ENCODE measurements at places on chromosomes 3 and 15.
A peak's percentile ranks its signal among the peaks of the same experiment; 100 is the strongest.

DNA sequence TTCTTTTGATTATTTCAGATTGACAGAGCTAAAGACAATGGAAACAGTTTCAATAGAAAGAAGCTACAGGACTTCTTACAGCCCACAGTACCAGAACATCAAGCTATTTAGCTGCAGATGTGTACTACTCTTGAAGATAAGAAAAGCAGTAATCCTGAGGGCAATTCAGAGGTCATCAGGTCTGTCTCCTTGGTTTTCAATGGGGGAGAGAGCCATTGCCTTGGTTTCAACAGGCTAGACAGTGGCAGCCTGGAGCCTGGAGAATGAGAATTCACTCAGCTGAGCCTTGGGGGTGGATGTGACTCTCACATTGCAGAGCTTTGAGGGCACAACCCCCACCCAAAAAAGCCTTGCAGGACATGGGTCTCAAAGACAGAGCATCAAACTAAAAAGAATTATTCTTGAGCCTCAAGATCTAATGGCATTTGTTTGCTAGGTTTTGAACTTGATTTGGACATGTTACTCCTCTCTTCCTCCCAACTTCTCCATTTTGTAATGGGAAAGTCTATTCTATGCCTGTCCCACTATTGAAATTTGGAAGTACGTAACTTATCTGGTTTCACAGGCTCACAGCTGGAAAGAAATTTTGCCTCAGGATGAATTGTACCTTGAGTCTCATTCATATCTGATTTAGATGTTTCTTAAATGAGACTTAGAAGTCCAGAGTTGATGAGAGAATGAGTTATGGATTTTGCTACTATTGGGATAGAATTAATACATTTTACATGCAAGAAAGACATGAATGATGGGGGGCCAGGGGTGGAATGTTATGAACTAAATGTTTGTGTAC lies 36.9 kb downstream of the PLSCR1 start:
- DNase-seq = no peak

DNA sequence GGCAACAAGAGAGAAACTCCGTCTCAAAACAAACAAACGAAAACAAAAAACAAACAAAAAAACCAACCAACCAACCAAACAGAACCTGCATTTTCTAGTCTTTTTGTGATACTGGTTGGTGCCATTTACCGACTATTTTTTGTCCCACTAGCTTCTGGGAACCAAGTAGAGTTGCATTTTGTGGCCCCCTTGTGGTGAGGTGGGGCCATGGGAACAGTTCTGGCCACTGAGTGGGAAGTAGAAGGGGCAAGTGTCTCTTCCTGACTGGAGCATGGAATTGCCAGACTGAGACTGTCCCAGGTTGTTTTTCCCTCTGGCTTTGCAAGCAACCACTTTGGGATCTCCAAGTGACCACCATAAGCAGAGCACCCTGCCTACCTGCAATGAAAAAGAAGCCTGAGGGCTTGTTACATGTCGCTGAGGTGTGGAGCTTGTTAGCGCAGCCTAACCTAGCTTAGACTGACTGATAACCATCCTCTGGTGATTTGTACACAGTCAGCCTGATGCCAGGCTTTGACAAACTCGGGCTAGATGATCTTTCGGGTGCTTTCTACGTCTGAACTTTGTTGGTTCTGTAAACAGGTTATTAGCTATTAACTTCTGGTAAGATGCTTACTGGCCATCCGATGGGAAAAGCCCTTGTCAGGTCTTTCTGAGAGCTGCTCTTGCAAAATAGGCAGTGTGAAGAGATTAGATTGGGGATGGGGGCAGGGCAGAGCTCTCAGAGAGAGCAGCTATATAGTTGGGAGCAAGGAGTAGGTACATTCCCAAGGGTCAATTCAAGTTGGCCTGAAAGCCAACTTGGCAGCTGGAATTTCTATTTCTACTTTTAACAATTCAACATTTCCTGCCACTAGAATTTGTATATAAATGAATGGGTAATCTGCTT lies 172.2 kb downstream of the SSR3 start:
- no peak for DNase-seq

DNA sequence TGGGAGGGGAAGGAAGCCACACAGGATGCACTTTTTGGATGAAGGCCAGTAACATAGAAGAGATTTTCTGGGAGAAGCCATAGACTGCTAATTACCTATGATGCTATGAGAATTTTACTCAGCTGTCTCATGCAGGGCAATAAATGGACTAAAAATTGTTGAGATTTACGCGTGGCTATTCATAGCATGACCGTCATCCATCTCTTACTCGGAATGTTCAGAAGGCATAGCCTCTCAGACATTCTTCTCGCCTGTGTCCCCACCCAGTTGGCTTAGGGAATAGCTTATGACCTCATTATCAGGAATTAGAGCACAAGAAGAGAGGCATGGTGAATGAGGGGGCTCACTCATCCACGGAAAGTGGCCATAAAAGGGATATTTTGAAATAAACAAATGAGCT lies 107.9 kb upstream of the ATP10A start:
- DNase-seq = no peak

GRCh38 chr3:149299938-149300801 lies 33.3 kb downstream of the TM4SF18 start:
- DNase-seq = no peak

GRCh38 chr3:38605981-38606380 lies 43.5 kb downstream of the SCN5A start:
- DNase-seq = no peak

GRCh38 chr3:88758676-88759075 lies 348.7 kb upstream of the EPHA3 start:
- no peak for DNase-seq

DNA sequence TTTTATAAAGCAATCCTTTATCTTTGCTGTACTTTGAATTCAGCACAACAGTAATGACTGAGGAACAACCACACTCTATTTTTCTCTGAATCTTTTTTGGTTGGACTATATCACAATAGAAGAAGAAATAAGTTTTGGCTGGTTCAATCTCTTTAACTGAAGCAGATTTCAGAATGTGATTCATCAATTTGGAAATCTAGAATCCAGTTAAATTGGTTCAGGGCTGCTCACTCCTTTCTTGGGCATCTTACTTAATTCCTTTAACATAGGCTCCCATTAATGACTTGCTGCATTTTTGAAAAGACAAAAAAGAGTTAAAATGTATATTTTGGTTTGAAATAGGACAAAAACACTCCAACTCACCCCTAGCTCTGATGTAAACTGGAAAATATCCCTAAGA lies 688.3 kb upstream of the NECTIN3 start:
- DNase-seq = no peak

GRCh38 chr15:90200534-90201129 lies 498 bp upstream of the SEMA4B start:
- DNase-seq = no peak

DNA sequence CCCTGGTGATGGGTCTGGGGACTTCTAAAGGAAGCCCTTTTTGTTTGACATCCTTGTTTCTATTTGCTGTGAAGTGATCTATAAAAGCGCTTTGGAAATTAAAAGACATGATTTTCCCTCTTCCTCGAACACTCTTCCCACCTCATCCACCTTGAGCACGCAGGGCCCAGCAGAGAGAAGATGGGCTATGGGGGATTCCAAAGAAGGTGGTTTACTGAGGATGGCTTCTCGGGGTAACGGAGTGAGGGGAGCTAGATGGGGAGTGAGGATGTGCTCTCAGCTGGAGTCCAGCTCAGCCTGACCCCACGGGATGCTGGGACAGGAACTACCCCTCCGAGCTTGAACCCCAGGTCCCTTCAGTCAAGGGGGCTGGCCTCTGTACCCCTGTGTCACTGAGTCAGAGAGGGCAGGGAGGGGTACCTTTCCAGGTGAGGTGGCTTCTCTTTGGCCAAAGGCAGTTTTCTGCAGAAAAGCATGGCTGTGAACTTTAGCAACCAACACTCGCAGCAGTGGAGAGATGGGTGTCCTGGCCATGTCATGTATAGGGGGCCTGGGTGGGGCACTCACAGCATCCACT lies 180.7 kb upstream of the SMAD3 start:
- no peak for DNase-seq

DNA sequence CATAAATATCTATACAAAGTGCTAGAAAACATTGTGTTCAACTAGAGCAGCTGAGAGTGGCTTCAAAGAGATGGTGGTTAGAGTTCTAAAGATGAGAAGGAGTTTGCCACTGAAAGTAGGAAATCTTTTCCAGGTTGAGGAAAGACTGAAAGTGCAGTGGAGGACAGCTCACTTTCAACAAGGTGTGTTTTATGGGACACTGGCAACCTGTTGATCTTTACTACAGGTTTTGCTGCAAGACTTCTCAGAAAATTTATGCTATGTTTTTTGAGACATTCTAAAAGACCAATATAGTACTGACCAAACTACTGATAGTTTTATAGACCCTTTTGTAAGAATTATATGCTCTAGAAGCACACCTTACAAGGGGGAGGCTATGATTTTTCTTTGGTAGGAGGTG lies 3.8 kb downstream of the CHRNA7 start:
- no peak for DNase-seq

- peak; percentile 48 for DNase-seq
Observed at GRCh38 chr3:41199866-41200668, 762 bp downstream of the CTNNB1 start.

- no peak for DNase-seq
Observed at GRCh38 chr3:41118461-41119390, 80.6 kb upstream of the CTNNB1 start.

- no peak for DNase-seq
Observed at GRCh38 chr15:101560722-101561583, 71.4 kb upstream of the PCSK6 start.

GRCh38 chr15:100468285-100468684 lies 60.5 kb downstream of the CERS3 start:
- DNase-seq = no peak

GRCh38 chr3:104149154-104149553 lies 1217.6 kb upstream of the ALCAM start:
- DNase-seq = no peak

DNA sequence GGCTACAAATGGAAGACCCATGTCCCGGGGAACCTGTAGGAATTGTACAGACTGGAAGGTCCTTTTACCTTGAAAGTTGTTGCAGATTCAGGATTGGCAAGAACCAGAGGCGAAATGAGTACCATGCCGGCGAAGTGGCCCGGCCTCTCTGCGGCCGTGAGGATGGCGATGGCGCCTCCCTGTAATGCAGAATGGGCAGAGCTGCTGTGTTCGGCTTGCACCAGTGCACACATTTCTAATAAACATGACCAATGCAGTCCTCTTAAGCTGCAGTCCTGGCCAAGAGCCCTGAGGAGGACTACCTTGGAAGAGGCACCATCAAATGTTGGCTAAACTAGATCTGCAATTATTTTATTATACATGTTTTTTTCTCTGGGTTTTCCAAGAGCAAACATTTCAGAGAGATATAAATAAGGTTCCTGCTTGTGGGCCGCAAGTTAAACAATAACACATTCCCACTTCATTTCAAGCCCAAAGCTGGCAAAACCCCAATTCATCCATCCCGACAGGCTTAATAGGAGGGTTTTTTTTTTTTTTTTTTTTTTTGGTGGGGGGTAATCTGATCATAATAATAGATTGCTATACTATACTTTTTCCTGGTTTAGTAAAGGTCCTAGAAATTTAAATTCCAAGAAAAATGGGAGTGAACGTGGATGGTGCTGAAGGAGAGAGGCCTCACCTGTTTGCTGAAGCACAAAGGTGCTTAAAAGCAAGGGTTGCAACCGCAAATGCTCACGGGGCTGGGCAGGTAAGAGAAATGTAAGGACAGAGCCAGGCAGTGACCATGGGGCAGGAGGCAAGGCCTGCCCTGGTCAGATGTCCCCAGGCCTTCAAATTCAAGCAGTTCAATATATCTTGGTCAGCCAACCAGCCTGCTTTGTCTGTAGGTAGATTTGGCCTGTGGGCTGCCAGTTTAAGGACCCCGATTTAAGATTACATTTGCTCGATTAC lies 48.5 kb downstream of the ABTB1 start:
- DNase-seq = no peak

DNA sequence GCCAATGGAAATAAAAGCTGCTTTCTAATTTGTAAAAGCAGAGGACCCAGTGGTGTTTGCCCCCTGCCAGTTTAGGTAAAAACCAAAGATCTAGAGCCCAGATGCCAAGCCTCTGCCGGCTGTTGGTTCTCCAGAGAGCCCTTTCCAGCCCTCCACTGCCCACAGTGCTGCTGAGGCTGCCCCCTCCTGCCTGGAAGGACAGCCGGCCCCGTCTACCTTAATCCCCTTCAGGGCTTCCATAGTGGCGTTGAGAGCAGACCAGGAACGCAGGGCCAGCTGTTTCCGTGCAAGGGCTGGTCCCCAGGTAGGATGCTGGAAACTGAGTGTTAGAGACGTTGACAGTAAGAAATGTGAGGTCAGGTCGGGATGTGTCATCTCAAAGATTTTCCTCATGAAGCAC lies 6.9 kb downstream of the ST8SIA2 start:
- DNase-seq = no peak

DNA sequence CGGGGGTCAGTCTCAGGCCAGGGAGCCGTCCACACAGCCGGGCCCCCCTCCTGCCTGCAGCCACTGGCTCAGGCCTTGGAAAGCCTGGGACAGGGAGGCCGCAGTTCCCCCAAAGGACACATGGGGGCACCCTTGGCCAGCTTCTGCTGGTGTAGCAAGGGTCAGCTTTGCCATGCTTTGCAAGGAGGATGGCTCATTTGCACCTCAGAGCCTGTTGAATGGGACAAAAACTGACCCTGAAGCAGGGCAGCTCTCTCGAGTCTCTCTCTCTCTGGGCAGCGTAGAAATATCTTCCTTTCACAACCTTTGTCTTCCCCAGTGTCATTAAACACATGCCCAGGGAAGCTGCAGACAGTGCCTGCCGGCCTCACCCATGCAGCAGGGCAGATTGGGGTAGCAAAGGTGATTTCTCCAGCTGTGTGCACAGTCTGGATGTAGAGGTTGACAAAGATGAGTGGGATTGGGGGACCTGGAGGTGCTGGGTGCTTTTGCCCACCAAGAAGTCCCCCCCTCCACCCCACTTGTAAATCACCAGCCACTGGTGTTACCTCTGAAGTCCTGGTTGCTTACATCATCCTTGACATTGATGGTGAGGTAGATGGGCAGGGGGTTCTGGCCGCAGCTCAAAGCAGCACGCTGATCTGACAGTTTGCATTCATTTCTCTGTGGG lies 17.4 kb upstream of the EHD4 start:
- peak; percentile 94 for DNase-seq

DNA sequence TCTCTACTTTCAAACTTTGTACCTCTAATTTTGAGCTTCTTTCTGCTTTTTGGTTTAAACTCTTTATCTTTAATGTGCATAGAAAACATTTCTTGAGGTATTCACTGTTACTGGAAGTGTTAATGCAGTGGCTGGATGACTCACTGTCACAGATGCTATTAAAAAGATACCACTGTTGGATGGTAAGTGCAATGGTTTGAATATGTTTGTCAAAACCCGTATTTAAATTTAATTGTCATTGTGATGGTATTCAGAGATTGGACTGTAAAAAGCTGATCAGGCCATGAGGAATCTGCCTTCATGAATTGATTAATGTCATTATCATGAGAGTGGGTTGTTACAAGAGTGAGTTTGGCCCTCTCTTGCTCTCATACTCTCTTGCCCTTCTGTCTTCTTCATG lies 70.6 kb downstream of the AP4E1 start:
- DNase-seq = no peak
